Astrocyte of the hippocampus (primary cell): ENCODE measurements at places on chromosomes 1 and 21.

DNA sequence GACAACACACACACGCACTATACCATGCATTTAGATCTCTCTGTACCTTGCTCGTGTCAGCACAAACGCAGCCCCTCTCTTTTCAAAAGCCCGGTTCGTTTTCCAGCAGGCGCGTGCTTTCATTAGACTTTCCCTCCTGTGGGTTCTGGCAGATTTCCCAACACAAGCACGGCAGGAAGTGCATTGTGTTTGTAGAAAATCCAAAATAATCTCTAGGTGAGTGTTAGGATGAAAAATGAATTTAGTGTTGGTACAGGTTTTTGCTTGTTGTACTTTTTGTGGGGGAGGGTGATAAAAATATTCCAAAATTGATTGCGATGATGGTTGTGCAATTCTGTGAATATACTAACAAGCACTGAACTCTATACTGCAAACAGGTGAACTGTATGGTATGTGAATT lies 54.1 kb upstream of the POFUT2 start:
- peak; percentile 80 for DNase-seq

DNA sequence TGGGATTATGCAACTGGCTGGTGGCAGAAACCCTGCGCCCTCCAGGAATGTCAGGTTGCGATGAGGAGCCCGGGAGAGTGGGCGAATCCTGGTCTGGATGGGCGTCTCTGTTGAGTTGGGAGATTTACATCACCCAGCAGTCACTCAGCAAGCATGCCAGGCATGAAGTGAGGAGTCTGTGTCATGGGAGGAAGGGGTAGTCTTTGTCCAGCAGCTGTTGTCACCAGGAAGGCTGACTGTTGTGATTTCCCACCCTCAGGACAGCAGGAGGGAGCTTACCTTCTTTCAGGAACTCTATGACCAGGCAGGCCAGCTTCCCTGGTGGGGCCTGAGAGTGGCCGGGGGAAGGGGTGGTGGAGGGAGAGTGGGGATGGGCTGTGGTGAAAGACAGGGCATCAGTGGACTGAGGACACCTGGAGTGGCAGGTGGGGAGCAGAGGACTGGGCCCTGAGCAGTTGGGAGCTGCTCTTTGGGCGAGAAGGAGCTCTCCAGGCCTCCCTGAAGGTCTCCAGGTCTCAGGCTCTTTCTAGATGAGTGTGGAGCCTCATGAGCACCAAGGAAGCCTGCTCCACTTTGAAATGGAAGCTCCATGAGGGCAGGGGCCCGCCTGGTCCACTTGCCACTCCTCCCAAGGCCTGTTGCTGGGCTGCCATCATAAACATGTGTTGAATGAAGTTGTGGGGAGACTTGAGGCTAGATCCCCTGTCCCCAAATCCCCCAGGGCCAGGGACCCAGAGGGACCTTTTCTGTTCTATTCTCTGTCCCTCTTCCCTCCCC lies 21.3 kb upstream of the PKP1 start:
- DNase-seq = no peak

DNA sequence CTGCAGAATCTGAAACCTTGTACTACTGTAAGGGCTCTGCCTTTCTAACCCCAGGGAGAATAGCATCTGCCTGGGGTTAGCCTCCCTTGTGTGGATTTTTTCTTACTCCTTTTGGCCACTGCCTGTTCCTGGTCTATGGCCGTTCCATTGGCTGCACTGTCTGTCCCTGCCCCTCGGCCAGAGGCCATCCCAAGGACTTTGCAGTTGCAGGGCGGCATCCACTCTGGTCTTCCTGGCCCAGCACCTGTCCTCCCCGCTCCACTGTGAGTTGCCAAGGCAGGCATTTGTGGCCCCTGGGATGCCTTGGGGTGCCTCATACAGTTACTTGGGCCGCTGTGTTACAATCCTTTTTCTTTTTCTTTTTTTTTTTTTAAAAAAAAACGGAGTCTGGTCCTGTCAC lies 45.8 kb downstream of the PDE9A start:
- no peak for DNase-seq

DNA sequence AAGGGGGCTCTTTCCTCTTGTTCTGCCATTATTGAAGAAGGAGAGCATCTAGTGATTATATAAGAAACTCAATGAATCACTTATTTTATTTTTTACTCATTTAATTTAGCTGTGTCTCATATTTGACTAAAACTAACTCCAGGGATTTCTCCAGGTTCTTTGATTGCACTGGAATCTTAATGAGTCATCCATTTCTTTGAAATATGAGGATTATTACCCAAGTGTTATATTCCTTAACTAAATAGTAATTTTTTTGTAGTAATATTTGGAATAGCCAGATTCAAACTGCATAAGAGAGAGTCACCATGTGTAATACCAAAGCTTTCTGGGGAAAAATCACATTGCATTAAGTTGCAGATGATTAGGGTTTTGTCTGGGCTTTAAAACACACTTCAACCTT lies 59.5 kb downstream of the NTMT2 start:
- no peak for DNase-seq
